ENCODE measurements at places on chromosomes 11 and 22. TPM values are rescaled to one million over a fixed set of nuclear protein-coding genes. Genes with fewer than 3 reads are reported as not detected.

DNA sequence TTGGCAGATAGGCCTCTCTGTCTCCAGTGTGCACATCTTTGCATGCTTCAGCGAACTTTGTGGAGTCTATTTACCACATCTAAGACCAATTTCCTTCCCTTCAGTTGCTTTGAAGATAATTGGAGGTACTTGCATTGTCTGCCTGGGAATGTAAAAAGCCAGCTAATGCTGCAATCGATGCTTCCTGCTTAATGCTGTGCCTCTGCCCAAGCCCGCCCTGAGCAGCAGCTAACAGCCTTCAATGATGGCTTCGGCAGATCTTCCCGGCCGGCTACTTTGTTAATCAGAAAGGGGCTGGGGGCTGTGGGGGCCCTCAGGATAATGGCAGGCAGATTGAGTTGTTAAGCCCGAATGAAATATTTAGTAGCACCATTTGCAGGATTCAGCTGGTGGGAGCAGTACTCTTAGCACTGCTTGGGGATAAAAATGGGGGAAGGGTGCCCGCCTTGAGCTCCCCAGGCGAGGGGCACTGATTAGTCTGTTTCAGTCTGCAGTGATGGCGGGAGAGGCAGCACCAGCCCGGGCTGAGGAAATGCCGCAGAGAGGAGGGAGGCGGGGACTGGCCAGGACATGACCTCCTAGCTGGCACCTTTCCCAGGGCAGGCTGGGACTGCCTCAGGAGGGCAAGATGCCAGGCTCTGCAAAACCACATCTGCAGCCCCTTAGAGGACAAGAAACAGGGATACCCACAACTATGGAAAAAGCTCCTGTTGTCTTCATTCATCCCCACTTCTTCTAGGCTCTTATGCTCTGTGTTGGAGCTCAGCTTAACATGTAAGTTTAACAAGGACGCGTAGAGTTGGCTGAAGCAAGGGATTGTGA lies 460.0 kb downstream of the BUD13 start:
- H3K36me3 ChIP-seq: no peaks in the 10 kb centered on the region
- H3K4me3 ChIP-seq: no peak overlapping the region
- peaks cover 18% of the 10 kb centered on the region for H3K27me3 ChIP-seq
- no peak for DNase-seq

GRCh38 chr11:112624431-112624830 lies 336.8 kb upstream of the NCAM1 start:
- H3K4me3 ChIP-seq: no peak overlapping the region
- H3K27ac ChIP-seq: no peak overlapping the region
- peaks cover 5% of the 10 kb centered on the region for H3K4me1 ChIP-seq
- no peaks in the 10 kb centered on the region for H3K36me3 ChIP-seq
- DNase-seq: no peak

DNA sequence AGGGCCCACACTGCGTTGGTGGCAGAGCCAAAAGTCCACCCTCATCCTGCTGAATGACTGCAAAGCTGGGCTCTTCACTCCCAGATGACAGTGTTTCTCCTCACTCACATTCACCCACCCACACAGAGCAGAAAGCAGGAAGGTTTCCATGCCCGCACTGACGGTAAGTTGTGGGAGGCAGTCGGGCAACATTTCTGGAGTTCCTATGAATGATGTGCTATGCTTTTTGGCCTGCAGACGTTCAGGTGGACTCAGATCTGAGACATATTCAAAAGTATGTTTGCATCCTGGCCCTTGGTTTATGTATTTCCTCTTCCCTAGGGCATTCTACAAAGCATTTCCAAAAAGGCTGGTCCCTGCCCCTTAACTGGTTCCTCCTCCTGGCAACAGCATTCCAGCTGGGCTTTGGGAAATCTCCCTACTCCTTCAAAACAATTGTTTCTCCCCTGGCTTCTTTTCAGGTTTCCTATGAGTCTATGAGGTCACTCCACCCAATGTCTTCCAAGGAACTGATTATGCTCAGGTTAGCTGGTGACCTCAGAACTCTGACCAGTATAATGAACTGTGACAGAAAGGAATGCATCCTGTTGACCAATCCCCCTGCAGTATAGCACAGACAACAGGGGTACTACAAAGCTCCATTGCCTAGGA lies 36.4 kb downstream of the PACSIN2 start:
- DNase-seq: no peak
- H3K27me3 ChIP-seq: no peaks in the 10 kb centered on the region
- no peak overlapping the region for H3K4me3 ChIP-seq
- H3K27ac ChIP-seq: no peak overlapping the region
- no peaks in the 10 kb centered on the region for H3K36me3 ChIP-seq

- peak overlapping the region; percentile 49 for H3K4me3 ChIP-seq
- H3K27ac ChIP-seq: peak overlapping the region; percentile 72
- peak; percentile 47 for DNase-seq
- H3K4me1 ChIP-seq: peaks cover 18% of the 10 kb centered on the region
- H3K36me3 ChIP-seq: no peaks in the 10 kb centered on the region
- H3K27me3 ChIP-seq: no peaks in the 10 kb centered on the region
Measured at GRCh38 chr22:43262990-43263644, 76.2 kb upstream of the TTLL12 start.

GRCh38 chr22:41687901-41688364 lies 734 bp downstream of the SNU13 start:
- peaks cover 17% of the 10 kb centered on the region for H3K36me3 ChIP-seq
- H3K27me3 ChIP-seq: no peaks in the 10 kb centered on the region
- peak overlapping the region; percentile 97 for H3K27ac ChIP-seq

GRCh38 chr11:60305906-60306619 lies 21.0 kb upstream of the MS4A6E start:
- H3K36me3 ChIP-seq: no peaks in the 10 kb centered on the region
- DNase-seq: no peak
- H3K27ac ChIP-seq: no peak overlapping the region
- H3K27me3 ChIP-seq: peaks cover 11% of the 10 kb centered on the region
- H3K4me3 ChIP-seq: no peak overlapping the region

- peak overlapping the region; percentile 67 for H3K27ac ChIP-seq
- DNase-seq: no peak
- peaks cover 5% of the 10 kb centered on the region for H3K27me3 ChIP-seq
- H3K4me1 ChIP-seq: peaks cover 31% of the 10 kb centered on the region
- H3K36me3 ChIP-seq: peaks cover 36% of the 10 kb centered on the region
Measured at GRCh38 chr11:61297746-61298145, 2.6 kb upstream of the VWCE start.

DNA sequence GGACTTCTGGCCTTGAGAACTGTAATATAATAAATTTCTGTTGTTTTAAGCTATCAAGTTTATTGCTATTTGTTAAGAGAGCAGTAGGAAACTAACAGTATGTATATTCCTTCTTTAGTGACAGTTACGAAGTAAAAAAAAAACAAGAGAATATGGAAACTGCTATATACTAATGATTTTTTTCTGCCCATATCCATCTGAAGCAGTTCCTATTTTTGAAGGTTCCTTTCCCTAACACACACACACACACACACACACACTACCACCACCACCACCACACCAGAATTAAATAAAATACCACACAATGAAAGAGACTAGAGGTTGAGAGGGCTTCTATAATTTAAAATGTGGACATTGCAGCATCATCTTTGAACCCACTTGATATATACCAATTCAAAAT lies 44.4 kb upstream of the CARD18 start:
- H3K4me1 ChIP-seq: no peaks in the 10 kb centered on the region
- DNase-seq: no peak
- H3K27ac ChIP-seq: no peak overlapping the region
- H3K27me3 ChIP-seq: peaks cover 4% of the 10 kb centered on the region
- H3K36me3 ChIP-seq: no peaks in the 10 kb centered on the region

DNA sequence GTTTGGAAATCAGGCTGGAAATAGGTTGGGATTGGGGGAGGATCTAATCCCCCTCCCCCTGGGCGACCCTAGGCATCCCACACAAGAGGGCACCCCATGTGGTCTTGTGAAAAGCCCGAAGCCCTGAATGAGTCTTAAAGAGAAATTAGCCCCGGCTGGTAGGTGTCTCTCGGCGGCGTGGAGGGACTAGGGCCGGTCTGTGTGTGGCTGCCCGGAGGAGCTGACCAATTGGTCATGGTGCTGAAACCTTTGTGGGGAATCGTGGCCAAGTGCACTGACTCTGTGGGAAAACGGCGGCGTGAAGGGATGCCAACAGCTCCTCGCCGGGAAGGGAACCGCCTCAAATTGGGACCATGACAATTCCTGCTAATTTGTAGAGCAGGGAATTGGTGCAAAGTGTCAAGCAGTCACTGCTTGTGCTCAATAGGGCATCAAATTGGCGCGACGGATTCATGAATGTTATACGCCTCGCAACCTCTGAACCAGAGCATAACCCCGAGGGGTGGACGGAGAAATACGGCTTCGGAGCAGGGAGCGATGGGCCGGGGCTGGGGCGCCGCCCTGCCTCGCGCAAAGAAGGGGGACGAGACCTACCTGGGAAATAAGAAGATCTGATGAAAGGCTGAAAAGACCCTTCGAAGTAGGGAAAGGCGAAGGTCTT lies 1.5 kb downstream of the DBX1 start:
- peaks cover 47% of the 10 kb centered on the region for H3K4me1 ChIP-seq
- no peak overlapping the region for H3K4me3 ChIP-seq
- peak; percentile 45 for DNase-seq
- no peaks in the 10 kb centered on the region for H3K36me3 ChIP-seq

DNA sequence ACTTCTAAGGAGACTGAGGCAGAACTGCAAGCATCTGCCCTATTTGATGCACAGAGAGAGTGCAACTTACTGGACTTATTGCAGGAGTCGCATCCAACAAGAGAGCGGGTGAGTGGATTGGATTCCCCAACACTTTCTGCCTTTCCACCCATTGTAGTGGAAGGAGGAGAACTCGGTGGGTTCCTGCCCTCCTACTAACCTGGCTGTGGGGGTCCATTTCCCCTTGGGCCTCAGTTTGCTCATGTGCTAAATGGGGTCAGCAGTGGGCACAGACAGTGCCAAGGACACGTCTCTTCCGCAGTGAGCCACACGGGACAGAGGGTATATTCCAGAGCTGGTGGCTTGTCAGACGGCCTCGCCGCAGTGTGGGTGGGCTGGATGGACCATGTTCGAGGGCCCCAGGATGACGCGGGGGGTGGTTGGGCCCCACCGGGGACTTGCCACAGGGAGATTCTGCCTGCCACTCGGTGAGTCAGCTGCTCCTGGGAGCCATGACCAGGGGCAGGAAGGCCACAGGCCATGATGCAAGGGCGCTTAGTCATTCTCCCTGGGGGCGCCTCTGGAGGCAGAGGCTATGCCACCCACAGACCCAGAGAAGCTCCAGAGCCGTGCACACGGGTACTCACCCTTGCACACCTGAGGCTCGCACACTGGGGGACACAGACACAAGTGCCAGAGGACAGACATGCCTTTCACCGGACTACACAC lies 8.2 kb downstream of the ALX4 start:
- H3K27ac ChIP-seq: no peak overlapping the region
- no peak for DNase-seq
- H3K4me1 ChIP-seq: peaks cover 22% of the 10 kb centered on the region
- no peak overlapping the region for H3K4me3 ChIP-seq

GRCh38 chr11:78708388-78708787 lies 133.7 kb upstream of the NARS2 start:
- H3K4me1 ChIP-seq: no peaks in the 10 kb centered on the region
- H3K4me3 ChIP-seq: no peak overlapping the region
- H3K27ac ChIP-seq: no peak overlapping the region
- DNase-seq: no peak

GRCh38 chr22:19111140-19111539 lies 11.1 kb downstream of the DGCR2 start:
- H3K27me3 ChIP-seq: no peaks in the 10 kb centered on the region
- H3K4me1 ChIP-seq: peaks cover 78% of the 10 kb centered on the region

GRCh38 chr11:122758339-122758738 lies 80.0 kb upstream of the CRTAM start:
- no peak overlapping the region for H3K4me3 ChIP-seq
- H3K36me3 ChIP-seq: no peaks in the 10 kb centered on the region
- DNase-seq: no peak
- H3K27ac ChIP-seq: no peak overlapping the region
- H3K27me3 ChIP-seq: peaks cover 2% of the 10 kb centered on the region

DNA sequence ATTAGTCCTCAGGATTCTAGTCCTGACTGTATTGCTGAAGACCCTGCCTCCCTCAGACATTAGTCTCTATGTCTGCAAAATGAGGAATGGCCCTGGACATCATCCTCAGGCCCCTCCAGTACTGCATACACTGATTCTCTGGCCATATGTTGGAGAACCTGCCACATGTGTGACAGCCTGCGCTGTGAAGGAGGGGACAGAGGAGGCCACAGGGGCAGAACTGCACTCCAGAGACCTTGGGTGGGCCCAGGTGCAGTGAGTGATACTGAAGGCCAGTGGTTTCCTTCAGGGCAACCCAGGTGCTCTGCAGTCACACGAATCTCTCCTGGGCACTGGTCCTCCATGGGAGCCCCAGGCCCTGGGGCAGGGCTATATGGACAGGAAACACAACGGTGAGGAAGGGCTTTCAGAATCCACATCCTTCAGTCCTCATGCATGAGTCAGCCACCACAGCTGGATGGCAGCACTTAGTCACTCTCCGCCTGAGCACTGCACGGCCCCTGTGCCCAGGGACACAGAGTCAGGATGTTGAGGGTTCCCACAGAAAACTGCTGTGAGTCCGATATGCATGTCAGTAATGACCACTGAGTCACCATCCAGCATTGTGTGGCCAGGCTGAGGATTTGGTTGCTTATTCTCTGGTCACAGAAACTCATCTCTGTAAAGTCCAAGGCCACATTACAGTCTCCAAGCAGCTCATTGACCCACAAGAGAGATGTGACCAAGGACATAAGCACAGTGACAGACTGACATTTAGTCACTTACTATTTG lies 39.7 kb downstream of the ME3 start:
- no peak overlapping the region for H3K27ac ChIP-seq
- peaks cover 6% of the 10 kb centered on the region for H3K4me1 ChIP-seq
- H3K4me3 ChIP-seq: no peak overlapping the region

GRCh38 chr22:43996981-43997265 lies 27.2 kb upstream of the PARVB start:
- H3K27ac ChIP-seq: peak overlapping the region; percentile 89
- H3K4me1 ChIP-seq: peaks cover 17% of the 10 kb centered on the region
- no peak for DNase-seq
- H3K36me3 ChIP-seq: peaks cover 39% of the 10 kb centered on the region

AIFM3 gene
- total RNA-seq: 0.10 TPM

XKR3 gene
- total RNA-seq: not detected

OR2AG1 gene
- total RNA-seq: not detected

OR51B5 gene
- not detected for total RNA-seq

MUC2 gene
- total RNA-seq: not detected

Measured in activated naive CD4-positive, alpha-beta T cell treated with anti-CD3 and anti-CD28 coated beads for 36 hours (primary cell).